IMR-90 (cell line): ENCODE measurements at places on chromosomes 1 and 21.

- no peak for DNase-seq
Observed at GRCh38 chr1:159005676-159006075, 4.0 kb upstream of the IFI16 start.

- DNase-seq = no peak
Observed at GRCh38 chr1:23563003-23563402, 3.7 kb upstream of the ID3 start.

- DNase-seq = no peak
Observed at GRCh38 chr21:45408801-45409261, 3.9 kb downstream of the COL18A1 start.

DNA sequence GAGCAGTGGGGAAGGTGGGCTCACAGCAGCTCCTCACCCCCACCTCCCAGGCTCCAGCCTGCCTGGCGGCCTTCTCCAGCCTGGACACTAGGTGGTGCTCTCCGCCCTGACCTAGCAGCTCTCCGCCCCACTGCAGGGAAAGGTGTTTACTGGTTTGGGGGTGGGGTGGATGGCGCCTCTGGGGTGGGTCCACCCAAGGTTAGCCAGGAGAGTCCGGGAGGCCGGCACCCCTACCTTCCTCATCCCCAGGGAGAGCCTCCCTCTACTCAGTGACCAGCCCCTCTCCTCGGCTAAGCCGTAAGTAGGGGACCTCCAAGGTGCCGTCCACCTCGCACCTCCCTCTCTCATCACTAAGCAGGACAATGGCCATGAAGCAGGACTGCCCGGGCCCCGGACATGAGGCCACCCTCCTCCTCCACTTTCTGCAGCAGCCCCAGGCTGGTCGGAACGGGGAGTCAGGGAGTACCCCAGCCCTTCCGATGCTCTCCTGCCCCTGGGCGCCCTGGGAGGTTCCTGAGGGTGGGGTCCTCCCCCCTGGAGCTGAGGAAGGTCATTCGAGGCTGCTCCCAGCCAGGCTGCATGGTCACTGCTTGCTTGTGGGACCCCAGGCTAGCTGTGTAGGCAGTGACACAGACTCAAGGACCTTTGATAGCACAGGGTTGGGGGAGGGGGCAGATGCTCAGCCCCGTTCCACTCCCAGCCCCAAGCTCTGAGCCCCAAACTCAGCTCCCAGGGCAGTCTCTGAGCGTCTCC is 101.4 kb upstream of the VAMP3 start:
- peak; percentile 29 for DNase-seq

GRCh38 chr1:76066394-76066793 is 8.2 kb upstream of the ST6GALNAC3 start:
- DNase-seq = peak; percentile 67

GRCh38 chr1:14835725-14836124 is 237.2 kb downstream of the KAZN start:
- DNase-seq = peak; percentile 52

DNA sequence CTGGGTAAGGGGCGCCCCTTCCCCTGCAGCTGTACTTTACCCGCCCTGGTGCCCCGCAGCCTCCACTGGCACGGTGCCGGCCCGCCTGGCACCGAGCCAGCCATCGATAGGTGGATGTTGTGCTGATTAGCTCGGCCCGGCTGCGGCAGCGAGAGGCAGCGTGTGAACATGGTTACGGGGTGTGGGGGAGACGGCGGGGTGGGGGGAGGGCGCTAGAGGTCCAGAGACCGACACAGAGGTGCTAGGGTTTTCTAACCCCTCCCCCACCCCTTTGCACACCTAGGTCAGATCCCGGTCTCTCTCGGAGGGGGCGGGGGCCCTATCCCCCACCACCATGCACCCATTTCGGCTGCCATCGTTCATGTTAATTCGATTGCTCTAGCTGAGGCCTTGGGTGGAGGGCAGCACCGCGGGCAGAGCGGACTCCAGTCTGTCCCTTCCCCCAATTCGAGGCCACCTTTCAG is 6.7 kb downstream of the EFNA4 start:
- DNase-seq = no peak

- no peak for DNase-seq
Observed at GRCh38 chr1:224783006-224783651, 146.3 kb upstream of the DNAH14 start.

DNA sequence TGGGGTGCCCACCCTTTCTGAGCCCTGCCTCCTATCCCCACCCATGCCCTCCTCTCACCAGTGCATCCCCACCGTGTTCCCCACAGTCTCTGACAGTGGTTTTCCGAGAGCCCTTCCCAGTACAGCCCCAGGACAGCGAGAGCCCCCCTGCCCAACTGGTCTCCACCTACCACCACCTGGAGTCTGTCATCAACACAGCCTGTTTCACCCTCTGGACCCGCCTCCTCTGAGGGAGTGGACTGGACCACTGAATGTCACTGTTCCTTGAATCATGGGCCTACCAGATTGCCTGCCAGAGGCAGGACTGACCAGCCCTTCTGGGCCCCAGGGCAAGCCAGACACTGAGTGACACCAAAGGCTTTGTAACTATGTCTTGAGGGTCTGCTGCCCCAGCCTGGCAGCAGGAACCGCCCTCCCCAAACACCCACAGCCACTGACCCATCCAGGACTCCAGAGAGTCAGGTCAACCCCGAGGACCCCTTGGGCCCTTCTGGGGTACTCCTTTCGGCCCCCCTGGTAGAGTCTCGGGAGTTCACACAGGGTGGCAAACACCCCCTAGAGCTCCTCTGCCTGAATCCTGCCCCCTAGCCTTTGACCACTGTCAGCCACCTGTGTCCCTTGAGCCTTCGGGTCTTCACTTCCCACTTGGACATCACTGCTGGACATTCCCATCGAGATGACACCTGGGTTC is 3.3 kb downstream of the HYI start:
- DNase-seq = no peak

DNA sequence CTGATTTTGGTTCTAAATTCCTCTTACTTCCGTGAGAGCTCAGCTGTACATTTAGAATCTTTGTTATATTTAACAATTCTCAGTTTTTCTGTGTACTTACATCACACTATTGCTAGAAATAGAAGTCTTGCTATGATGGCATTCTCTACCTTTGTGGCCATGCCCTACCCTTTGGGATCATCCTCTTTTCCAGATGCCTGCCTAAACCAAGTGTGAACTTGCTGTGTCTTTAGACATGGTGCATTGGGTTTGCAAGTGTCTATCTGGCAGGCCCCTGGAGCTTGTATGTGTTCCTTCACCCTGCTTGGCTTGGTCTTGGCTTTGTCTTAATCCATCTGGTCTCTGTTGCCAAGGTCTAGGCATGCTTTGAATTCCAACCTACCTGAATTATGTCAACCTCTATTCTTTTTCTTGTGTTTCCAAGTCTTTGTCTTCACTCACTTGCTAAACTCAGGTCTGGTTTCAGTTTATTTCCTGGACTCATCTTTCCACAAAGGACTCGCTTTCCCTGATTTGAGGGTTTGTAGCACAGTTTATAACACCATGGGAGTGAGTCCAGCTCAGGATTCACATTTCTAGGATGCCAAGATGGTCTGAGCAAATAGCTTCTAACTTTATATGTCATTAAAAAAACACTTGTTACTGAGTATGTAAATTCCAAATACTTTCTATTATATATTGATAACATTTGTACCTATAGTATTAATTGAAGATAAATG is 20.6 kb upstream of the APOBEC4 start:
- no peak for DNase-seq

DNA sequence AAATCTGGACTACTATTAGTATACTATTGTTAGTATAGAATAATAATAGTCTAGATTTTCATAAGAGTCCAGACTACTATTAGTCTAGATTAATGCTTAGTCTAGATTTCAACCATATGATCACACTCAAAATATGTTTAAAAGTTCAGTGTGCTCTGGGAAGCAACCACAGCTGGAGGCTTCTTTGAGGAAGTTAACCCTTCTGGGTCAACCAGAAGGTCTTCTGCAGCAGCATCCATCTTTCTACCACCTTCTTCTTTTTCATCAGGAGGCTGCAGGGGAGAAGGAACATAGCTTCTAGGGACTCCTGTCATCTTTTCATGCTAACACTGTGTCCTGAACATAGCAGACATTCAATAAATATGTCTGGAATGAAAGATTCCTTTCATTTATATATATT is 51.2 kb upstream of the DNAJC6 start:
- no peak for DNase-seq
